ENCODE measurements at places on chromosomes 2 and 18.

- DNase-seq: peak; percentile 58
Observed at GRCh38 chr2:105768961-105769452, 24.3 kb downstream of the NCK2 start.

DNA sequence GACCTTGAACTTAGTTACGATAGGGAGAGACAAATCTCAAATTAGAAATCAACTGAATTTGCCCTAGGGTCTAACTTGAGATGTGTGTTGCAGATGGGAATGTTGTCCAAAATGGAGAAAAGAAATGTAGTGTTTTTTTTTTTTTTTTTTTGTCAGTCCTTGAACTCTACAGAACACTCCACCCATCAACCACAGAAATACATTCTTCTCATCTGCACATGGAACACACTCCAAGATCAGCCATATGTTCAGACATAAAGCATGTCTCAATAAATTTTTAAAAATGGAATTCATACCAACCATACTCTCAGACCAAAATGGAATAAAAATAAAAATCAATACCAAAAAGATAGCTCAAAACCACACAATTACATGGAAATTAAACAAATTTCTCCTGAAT, 526.5 kb downstream of the FBXO15 start:
- DNase-seq: no peak

DNA sequence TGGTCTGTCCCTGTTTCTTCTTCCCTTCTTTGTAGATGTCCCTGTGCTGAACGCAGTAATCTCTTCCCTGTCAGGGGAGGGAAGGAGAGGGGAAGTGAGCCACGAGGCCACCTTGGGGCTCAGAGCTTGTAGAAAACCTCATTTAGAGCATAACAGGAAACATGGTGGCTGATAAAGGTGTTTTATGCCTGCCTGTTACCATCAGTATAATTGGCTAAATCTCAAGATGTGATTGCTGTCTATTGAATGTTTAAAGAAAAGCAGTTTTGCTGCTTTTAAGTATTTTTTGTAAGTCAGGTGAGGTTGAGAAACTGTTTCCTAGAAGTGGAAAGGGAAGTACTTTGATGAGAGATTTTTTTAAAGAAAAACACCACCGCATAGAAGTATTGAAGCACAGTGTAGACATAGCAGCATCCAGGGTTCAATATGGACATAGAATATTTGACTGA, 59.7 kb upstream of the PDK1 start:
- DNase-seq: no peak

- no peak for DNase-seq
Observed at GRCh38 chr2:48227617-48228344, 302.2 kb upstream of the STON1 start.

- no peak for DNase-seq
Observed at GRCh38 chr2:172375251-172375650, 52.1 kb upstream of the ITGA6 start.

DNA sequence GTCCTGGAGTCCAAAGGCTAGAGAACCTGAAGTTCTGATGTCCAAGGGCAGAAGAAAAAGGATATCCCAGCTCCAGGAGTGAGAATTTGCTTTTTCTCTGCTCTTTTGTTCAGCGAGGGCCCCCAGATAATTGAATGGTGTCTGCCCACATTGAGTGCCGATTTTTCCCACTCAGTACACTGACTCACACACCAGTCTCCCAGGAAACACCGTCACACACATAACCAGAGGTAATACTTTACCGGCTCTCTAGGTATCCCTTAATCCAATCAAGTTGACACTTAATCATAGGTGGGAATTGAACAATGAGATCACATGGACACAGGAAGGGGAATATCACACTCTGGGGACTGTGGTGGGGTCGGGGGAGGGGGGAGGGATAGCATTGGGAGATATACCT, 161.5 kb downstream of the WDR7 start:
- DNase-seq: no peak

DNA sequence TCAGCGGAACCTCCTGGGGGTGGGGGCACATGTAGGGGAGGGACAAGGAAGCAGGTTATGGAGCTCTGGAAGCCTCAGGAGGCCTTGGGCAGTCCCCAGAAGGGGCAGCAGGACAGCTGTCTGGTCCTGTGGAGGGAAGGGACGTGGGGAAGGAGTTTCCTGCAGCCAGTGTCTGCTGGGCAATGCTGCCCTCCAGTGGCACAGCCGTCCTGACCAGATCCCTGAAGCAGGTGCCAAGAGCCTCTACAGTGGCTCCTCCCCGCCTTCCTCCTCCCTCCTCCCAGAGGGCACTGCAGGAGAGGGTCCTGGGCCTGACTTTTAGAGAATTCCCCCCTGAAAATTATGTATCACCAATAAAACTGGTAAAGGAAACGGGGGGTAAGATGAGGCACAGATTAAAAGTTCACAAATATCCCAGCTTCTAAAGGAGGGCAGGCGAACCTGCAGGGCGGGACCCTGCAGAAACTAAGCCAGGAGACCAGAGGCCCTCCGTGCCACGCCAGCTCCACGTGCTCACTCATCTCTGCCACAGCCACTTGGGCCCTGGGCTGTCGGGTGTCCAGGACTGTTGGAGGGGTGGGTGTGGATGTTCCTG, 258.5 kb downstream of the TWIST2 start:
- peak; percentile 81 for DNase-seq

GRCh38 chr2:196336207-196336606, 164.8 kb upstream of the STK17B start:
- DNase-seq: no peak

GRCh38 chr2:226835420-226835795, 446 bp upstream of the RHBDD1 start:
- peak; percentile 48 for DNase-seq

GRCh38 chr2:230922951-230923717, 1.9 kb downstream of the GPR55 start:
- DNase-seq: no peak

DNA sequence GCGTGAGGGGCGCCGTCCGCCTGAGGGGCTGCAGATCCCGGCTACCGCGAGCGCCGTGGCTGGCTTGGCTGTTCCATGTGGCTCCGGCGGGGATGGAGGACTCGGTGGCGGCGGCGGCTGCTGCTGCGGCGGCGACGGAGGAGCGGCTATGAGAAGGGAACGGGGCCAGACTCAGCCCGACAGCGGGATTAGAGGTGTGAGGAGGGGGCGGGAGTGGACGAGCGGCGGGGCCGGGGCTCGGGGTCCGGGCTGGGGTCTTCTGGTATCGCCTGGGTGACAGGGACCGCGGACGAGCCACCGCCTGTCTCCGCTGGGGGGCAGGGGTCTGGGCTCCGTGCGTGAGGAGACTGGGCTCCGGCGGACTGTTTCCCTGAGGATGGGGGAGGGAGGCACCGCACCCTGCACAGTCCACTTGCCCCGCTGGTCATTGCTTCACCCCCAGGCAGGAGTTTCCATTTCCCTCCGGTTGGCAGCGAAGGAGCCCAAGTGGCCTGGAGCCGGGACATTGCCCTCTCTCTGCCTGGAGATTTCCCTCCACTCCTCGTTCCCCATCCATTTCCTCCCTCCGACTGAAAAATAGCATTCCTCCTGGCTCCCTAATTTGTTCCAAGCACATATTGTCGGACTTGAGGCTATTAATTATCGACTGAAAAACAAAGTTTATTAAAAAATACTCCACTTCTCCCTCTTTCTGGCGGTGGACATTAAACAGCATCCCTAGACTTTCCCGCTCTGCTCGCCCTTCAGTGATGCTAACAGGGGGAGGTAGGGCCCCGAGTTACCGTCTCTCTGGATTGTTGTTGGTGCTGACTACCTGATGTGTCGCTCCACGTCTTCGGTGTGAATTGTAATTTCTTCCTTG, 577 bp downstream of the EHBP1 start:
- peak; percentile 60 for DNase-seq

DNA sequence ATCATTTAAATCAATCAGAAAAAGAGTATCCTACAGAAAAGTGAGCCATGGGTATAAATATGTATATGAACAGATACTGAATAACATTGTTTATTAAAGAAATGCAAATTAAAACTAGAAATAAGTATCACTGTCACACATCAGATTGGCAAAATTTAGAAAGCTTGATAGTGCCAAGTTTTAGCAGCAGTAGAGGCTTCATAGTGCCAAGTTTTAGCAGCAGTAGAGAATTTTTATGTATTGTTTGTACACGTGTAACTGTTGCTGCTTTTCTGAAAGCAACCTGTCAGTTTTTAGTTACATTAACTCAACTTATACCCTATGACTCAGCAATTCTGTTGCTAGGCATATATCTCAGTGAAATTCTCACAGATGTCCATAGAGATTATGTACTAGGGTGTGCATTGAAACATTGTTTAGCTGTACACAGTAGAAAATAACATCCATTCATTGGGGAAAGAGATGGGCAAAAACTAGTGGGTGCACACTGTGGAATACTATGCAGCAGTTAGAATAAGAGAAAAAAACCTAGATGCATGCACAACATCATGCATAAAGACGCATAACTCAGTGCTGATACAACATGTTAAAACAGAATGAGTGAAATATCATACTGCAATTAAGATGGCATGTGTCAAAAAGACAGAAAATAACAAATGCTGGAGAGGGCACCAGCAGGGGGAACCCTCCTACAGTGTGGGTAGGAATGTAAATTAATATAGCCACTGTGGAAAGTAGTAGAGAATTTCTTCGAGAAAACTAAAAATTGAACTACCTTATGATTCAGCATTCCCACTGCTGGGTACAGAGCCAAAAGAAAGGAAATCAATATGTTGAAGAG, 294.5 kb upstream of the NT5C1B start:
- DNase-seq: no peak

- peak; percentile 58 for DNase-seq
Observed at GRCh38 chr2:1641523-1641922, 102.8 kb downstream of the PXDN start.

- DNase-seq: no peak
Observed at GRCh38 chr18:26074246-26074645, 16.2 kb downstream of the SS18 start.

- no peak for DNase-seq
Observed at GRCh38 chr2:56047136-56047535, 123.6 kb upstream of the EFEMP1 start.

GRCh38 chr2:23506531-23507266, 121.7 kb downstream of the KLHL29 start:
- no peak for DNase-seq

DNA sequence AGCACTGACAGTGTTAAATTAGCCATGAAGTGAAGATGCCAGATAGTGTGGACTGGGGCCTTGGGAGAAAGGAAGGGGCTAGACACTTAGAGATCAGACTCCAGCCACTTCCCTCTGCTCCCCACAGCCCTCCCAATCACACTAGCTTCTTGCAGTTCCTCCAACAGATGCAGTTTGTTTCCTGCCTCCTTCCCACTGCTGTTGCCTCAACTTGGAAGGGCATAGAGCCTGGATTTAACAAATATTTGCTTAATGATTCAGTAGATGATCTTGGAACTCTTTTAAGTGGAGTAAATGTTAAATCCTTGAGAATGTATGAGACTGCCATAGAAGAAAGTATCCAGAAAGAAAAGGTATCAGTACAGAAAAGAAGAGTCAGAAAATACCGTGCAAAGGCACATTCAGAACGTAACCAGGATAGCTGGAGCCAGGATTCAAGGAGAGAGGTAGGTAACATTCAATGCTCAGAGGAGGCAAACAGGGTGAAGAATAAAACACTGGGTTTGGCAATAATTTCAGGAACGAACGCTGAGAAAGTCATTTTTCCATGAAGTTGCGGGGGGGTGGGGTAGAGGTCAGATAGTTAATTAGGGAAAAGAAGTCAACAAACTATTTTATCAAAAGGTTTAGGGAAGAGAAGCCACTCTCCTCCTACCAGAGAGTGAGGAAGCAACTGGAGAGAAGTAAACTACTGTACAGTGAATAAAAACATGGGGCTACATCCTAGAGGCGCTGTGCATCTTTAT, 1.3 kb upstream of the BZW1 start:
- DNase-seq: no peak

DNA sequence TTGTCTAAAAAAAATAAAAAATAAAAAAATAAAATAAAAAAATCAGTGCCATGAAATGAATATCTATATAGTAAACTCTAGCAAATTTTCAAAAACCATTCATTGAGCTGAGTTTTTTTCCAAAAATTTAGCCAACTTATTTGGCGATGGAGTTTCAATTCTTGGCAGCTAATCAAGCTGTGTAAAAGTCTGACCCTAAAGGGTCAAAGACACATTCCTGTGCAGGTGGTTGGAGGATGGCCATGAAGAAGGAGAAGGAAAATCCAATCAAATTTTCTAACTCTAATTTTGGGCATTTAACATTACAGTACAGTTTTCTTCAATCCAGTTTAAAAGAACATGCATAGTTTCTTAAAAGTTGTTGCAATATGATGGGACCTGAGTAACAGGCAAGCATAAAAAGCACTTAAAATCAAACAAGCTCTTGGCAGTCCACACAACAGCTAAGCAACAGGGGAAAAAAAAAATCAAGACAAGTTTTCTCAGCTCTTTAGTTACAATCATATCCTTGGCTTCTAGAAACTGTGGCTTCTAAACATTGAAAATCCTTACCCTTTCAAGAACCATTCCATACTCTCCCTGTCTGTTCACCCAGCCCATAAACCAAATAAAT, 54.5 kb downstream of the ACVR1 start:
- no peak for DNase-seq

DNA sequence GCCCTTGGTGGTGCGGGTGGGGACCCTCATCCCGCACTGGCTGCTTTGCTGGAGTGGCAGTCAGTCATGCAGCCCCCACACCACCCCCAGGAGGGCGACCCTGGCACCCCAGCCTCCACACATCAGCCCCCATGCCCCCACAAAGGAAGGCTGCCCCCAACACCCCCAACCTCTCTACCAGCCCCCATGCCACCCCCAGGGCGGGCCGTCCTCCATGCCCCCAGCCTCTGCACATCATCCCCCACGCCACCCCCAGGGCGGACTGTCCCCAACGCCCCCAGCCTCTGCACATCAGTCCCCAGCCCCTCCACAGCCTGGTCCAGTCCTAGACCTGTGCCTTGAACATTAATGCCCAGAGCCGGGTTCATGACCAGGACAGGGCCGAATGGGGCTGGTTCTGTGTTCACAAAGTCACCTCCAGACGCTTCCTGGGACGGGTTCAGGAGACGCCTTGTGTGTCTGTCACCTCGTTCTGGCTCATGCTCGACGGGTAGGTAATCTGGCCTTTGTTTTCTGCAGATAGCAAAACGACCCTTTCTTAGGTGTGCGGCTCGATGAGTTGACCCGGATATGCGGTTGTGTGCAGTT, 18.4 kb downstream of the D2HGDH start:
- DNase-seq: peak; percentile 7

GRCh38 chr2:179518830-179519229, 254.2 kb upstream of the SESTD1 start:
- no peak for DNase-seq

DNA sequence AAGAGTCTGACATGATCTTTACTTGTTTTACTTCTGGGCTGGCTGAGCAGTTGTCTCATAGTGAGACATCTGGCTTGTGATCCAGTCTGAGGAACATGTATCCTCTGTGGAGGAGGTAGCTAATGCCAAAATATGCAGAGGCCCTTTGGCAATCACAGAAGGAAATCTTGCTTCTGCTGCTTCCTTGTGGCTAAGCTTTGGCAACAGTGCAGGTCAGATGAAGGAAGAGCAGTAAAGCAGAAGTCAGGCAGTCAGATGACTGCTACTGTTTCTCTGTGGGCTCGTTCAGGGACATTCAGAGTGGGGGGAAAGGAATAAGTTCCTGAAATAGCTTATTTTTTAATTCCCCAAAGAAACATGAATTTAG, 22.3 kb downstream of the DOK1 start:
- no peak for DNase-seq

- no peak for DNase-seq
Observed at GRCh38 chr18:12159446-12159845, 65.8 kb downstream of the ANKRD62 start.

Data from iPS-NIHi11 (cell line).